ENCODE measurements at places on chromosomes 12 and 14.

- no peak for DNase-seq
Measured at GRCh38 chr12:113238309-113238708, 17.0 kb downstream of the TPCN1 start.

DNA sequence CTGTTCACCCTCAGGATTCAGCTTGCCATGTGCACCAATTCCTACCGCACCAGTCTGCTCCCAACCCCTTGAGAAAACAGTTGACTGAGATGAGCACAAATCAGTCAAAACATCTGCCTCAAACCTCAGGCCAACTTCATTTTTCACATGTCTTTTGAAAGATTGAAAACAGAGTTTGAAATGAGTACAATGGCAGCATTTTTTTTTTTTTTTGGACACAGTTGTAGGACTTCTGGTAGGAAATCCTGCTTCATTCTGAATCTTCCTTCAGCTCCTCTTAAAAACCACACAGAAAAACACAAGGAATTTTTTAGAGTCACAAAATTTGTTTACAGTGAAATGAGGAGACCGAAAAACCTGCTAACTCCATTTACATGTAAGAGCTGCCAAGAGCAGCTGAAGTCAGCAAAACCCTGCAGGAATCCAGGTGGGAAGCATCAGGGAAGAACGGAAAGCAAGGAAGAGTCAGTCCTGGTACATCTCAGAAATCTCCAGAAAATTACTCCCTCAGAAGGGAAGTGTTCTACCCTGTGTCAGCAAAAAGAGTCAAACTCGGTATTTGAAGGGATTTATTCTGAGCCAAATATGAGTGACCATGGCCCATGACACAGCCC lies 100.3 kb upstream of the TMTC1 start:
- no peak for DNase-seq

DNA sequence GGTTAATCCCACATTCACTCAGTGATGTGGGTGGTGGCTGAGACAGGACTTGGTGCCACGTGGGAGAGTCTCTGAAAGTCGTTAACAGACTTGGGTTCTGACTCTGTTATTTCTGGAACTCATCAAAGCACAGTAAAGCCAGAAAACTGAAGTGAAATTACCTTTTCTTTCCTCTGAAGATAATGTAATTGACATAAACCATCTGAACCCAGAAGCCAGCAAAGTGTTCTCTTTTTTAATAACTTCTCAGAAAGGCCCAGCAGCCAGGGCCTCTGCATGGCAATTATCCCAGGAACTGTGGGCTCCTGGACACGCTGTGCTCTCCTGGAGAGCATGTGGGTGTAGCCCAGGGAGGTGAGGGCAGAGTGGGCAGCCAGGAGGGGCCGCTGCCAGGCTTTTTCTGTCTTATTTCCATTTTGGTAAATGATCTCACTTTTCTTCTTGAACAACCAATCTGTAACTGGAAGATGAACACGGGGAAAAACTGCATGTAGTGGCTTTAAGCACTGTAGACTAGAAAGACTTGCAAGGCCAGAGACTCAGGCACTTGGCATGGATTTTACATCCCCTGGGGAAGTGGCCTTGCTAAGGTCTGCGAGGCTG lies 444.1 kb upstream of the TMEM132C start:
- no peak for DNase-seq

GRCh38 chr12:11545484-11546330 lies 103.8 kb upstream of the ETV6 start:
- DNase-seq, result no peak

DNA sequence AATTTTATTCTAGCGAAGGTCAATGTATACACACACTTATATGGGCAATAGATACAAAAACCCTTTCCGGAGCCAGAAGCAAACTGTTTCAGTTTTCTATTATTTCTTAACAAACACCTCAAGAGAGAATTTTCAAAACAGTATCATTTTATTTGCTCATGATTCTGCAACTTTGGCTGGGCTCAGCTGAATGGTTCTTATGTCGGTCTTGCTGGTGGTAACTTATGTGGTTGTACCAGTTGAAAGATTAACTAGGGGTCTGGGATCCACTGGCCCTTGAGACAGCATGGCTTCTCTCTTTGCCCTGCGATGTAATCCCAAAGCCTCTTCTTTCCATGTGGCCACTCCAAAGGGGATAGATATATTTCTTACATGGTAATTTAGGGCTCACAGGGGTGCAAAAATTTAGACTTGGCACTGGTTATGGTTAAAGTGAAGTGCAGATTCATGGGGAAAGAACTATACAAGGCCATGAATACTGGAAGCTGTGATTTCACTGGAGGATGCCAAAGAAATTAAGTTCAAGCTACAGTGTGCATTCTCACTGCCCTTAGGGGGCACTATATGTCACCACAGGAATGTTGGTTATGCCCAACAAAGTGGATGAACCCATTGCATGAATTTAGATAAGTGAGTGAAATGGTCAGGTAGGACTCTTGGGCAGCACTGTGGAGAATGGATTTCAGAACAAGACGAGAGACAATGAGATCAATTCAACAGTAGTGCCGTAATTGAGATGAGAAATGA lies 94.3 kb upstream of the NAV3 start:
- no peak for DNase-seq
